ENCODE measurements at places on chromosomes 16 and 17.

DNA sequence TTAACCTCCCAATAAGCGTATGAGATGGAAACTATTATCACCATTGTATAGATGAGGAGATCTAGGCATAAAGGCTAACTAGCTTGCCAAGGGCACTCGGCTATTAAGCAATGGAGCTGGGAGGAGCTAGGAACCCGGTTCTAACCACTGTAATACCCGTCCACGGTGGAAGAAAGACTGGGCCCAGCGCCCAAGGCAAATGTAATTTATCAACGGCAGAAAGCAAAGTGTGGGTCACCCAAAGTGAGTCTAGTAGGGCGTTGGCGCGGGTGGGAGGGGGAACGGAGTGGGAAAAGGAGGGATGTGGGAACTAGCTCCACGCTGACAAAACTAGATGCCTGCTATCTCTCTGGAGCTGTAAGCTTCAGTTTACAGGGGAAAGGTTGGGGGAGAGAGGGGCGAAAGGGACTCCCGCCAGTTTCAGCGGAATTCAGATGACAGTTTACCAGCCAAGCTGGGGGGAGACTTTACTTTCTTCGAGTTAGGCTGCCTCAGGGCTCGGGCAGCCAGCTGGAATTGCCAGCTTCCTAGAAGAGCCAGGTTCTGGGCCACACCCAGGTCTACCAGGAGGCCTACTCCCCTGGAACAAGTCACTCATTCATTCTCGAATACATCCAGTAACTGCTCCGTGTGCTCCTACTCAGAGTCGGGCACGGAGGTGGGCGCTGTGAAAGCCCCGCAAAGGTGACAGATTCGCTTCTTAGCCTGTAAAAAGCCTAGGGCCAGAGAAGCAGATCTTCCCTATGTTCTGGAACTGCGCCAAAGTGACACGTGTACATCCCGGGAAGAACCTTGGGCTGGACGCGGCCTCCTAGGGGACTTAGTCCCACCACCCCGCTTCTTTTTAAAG, 837 bp downstream of the LRRC59 start:
- DNase-seq, result no peak

GRCh38 chr17:58508341-58509067, 5.9 kb downstream of the MTMR4 start:
- no peak for DNase-seq

- no peak for DNase-seq
Measured at GRCh38 chr17:55822028-55822427, 71.2 kb downstream of the PCTP start.

DNA sequence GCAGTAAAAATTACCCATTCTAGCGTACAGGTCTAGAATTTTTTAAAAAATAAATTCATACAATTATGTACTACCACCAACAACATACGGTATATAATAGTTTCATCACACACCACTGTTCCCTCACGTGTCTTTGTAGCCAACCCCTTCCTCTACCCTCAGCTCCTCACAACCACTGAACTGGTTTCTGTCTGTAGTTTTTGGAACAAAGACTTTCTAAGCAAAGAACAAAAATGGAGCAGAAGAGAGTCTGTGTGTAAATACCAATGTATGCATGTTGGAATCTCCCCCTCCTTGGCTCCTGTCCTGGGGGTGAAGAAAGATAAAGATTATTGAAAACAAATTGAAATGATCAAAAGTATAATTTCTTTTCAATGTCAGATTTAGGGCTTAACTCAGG, 31.9 kb upstream of the CCR7 start:
- no peak for DNase-seq

- DNase-seq, result no peak
Measured at GRCh38 chr16:8511464-8511863, 78.8 kb downstream of the TMEM114 start.

Measured in HS-27A (cell line).